ENCODE measurements at places on chromosomes 12 and 14. TPM values are rescaled to one million over a fixed set of nuclear protein-coding genes. Genes with fewer than 3 reads are reported as not detected.

Gene TEX22
- 1.4 TPM for polyA plus RNA-seq

DNA sequence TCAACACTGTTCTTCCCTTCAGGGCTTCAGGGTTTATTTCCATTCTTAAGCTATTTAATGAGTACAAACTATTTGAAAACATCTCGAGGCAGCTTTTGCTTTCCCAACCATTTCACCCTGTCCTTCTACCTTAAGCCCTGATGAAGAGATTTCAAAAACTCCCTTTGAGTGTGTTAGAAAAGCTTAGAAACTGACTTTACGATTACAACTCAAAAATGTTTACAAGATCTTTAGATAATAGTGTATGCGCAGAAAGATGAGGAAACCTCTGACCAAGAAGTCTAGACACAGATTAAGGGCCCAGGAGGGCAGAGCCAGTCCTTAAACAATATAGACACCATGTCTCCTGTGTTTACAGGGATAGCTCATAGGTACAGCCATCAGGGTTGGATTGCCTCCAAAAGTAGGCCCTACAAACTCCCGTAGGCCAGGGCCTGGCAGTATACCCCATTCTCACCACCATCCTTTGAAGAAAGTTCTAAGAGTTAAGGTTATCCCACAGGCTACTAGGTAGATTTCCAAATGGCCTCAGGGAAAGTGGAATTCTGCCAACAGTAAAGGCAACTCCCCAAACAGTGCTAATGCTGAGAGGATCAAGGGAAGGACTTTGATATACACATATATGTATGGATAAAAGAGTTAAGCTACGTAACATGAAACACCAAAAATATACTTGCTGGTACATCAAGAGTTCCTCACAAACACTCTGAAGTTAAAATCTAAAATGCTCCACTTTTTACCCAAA is 11.4 kb upstream of the SOS2 start:
- no peak for DNase-seq

- no peak for DNase-seq
Measured at GRCh38 chr12:124685689-124686369, 118.4 kb upstream of the NCOR2 start.

DNA sequence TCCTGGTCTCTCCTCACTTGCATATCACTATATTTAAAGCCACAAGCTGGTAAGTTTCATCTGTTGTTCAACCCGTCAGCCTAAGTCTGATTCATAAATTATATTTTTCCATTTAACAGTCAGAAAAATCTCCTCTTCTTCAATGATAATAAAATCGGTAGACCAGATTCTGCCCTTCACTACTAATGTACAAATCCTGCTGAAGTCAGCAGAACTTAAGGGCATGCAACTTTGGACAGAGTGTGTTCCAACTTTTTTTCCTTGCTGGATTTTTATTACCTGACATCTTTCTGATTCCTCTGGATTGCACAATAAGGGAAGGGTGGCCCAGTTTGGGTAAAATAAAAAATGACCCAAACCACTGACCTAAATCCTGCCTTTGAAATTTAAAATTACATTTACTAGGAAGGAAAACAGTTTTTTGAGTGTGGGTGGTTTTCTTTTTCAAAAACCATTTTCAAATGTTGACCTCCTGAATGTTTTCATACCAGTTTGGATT is 125.4 kb upstream of the DIO2 start:
- no peak for DNase-seq

GRCh38 chr12:7503686-7504415 is at the start of gene CD163:
TSS of gene CD163 (minus strand) at chr12:7503777. CDS start at chr12:7503690, 87 bp downstream.
- no peak for DNase-seq

Gene SLC38A4
- 27.1 TPM for polyA plus RNA-seq

DNA sequence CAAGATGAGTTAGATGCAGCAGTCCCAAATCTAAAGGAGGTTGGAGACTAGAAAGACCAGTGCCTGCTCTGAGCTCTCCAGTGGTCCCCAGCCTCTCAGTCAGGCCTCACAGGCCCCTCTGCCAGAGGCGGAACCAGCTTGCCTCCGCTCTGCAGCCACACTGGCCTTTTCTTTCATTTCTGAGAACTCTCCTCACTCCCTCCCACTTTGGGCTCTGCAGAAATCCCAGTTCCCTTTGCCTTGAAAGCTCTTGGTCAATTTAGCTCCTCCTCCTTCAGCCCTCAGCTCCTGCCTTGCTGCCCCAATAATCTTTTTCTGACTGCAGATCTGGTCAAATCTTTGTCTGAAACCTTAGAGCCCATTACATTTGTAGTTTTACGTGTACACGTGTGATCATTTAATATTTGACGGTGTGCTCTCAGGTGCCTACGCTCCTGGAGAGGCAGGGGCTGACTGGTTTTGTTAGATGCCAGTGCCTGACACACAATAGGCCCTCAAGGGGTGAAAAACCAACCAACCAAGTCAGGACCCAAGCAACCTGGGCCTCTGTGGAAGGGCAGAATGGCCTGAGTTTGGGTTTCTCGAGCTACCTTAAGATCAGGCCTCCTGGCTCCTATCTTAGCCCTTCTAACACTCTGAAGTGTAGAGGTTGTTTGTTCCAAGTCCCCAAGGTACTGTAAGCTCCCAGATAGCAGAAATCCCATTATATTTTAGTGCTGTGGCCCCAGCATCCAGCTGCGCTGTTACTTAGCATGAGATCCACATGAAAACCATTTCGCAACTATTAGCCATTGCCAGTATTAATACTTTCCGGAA is 1.1 kb upstream of the NUDT4 start:
- no peak for DNase-seq

Gene MED13L
- polyA plus RNA-seq = 83.4 TPM

GRCh38 chr12:107091989-107092641 is 1.2 kb downstream of the CRY1 start:
- peak; percentile 90 for DNase-seq

Gene ULK1
- 26.8 TPM for polyA plus RNA-seq

Gene NPFF
- 2.1 TPM for polyA plus RNA-seq

GRCh38 chr12:59736786-59737185 is 141.0 kb downstream of the SLC16A7 start:
- DNase-seq = no peak

GRCh38 chr14:64649383-64649998 is 54.7 kb upstream of the PLEKHG3 start:
- DNase-seq = no peak

GRCh38 chr14:88605594-88605993 is 42.8 kb downstream of the ZC3H14 start:
- no peak for DNase-seq

GRCh38 chr12:96193725-96194575 is at the start of gene ELK3:
TSS of gene ELK3 (plus strand) at chr12:96194375.
- no peak for DNase-seq

Gene ERBB3
- polyA plus RNA-seq = 111 TPM

Gene PARPBP
- 18.3 TPM for polyA plus RNA-seq

DNA sequence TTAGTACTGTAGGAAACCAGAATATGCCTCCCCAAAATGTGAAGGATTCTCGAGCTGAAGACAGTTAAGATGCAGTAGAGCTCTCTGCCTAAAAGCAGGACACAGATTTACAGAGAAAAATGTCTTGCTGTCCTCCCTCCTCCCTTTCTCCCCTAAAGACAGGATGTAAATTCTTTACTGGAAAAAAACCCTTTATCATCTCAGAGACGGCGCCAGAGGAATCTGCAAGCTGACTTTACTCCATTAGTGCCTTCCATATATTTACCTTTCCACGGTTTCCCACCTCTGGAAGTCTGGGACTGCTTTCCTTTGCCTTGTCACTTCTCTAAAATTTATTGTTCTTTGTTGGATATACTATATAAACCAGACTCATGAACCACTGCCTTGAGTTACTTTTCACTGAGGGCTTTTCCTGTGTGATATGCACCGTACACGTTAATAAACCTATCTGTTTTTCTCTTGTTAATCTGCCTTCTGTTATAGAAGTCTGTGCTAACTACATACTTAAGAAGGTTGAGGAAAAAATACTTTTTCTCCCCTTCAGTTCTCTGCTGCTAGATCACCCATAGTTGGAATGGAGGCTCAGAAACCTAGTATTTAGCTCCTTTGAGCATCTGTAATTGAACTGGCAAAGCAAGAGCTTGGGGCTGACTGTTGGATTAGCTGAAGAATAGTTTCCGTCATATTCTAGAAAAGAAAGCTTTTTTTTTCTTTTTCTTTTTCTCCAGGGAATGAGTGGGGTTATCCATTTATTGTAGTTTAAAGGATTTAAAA is 99.9 kb downstream of the RAD51B start:
- DNase-seq = no peak

DNA sequence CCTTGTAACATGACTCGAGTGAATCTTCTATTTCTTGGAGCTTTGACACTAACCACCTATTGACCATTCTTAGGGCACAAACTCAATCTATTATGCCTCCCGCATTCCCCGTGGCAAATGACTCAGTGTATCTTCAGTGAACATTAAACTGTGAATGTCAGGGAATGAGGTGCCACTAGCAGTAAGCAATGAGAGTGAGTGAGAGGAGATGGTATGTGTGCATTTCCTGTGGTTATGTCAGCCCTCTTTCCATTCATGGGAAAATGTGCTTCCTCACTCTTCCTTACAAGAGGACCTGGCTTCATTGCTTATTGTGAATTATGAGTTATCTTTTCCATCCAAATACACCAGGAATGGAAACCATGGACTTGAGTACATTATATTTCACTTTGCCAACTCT is 229.2 kb downstream of the EMP1 start:
- DNase-seq = no peak

Gene CAPZA3
- 0.38 TPM for polyA plus RNA-seq

Gene VDR
- 3.1 TPM for polyA plus RNA-seq

DNA sequence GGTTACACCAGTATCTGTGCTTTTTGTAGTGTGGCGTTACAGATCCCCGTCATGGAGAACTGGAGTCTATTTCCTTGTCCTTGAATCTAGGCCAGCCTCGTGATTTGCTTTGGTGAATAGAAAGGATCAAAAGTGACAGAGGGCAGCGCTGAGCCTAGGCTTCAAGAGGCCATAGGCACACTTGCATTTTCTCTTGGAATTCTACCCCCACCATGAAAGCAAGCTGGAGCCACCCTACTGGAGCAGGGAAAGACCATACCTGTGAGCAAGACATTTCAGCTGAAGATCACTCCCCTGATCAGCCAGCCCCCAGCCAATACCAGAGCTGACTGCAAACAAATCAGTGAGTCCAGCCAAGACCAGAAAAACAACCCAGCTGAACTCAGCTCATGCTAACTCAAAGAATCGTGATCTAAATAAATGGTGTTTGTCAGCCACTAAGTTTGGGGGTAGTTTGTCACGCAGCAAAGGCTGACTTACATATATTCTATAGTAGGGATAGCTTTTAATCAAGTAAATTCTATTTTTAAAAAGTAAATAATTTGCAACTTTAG is 521.9 kb upstream of the TBX3 start:
- no peak for DNase-seq

Gene ACSM4
- polyA plus RNA-seq = not detected
